ENCODE measurements at places on chromosomes 12 and 14.

DNA sequence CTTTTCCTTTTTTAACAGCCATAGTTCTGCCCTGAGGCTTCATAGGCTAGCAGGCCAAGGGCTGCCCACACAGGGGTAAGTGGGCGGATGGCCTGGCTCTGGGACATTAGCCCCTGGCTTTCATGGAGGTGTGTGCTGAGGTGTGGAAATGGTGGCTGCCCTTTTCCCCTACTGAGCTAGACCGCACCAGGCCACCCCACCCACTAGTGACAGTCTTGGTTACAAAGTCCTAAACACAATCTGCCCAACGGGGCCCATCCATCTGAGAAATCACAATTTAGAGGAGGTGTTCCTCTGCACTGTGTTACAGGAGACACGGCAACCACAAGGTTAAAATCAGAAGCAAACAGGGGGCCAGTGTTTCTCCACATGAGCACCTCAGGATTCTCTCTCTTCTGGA, 35.6 kb downstream of the APPL2 start:
- DNase-seq: no peak

GRCh38 chr12:89135976-89136634, 216.2 kb downstream of the DUSP6 start:
- no peak for DNase-seq

GRCh38 chr14:103057028-103057371, 349 bp downstream of the CDC42BPB start:
- DNase-seq: no peak

GRCh38 chr12:123150275-123150743, 581 bp downstream of the PITPNM2 start:
- no peak for DNase-seq

- DNase-seq: no peak
Observed at GRCh38 chr12:121501946-121502345, 78.9 kb downstream of the KDM2B start.

GRCh38 chr14:26427097-26427496, 170.7 kb downstream of the NOVA1 start:
- DNase-seq: no peak

GRCh38 chr12:71787580-71787979, 32.9 kb downstream of the RAB21 start:
- DNase-seq: no peak

DNA sequence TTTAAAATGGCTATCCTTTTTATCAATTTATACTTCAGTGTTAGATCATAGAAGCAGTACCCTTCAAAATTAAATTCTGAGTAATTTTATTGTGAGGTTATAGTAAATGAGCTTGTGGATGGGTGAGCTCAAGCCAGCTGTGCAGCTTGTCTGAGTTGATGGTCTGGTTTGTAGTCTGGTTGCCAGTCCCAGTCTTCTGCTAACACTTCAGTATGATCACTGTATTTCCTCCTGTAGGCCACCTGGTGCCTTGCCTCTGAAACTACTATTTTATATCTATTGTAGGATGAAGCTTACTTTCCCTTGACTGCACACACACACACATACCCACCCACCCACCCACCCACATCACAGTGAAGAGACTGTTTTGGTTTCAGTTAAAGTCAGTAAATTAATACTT, 496.4 kb downstream of the PCNX1 start:
- no peak for DNase-seq

GRCh38 chr12:27491226-27491625, 32.8 kb upstream of the PPFIBP1 start:
- no peak for DNase-seq

- no peak for DNase-seq
Observed at GRCh38 chr12:53236443-53237111, 4.6 kb upstream of the RARG start.

- DNase-seq: no peak
Observed at GRCh38 chr12:113949321-113950305, 16.5 kb downstream of the RBM19 start.

DNA sequence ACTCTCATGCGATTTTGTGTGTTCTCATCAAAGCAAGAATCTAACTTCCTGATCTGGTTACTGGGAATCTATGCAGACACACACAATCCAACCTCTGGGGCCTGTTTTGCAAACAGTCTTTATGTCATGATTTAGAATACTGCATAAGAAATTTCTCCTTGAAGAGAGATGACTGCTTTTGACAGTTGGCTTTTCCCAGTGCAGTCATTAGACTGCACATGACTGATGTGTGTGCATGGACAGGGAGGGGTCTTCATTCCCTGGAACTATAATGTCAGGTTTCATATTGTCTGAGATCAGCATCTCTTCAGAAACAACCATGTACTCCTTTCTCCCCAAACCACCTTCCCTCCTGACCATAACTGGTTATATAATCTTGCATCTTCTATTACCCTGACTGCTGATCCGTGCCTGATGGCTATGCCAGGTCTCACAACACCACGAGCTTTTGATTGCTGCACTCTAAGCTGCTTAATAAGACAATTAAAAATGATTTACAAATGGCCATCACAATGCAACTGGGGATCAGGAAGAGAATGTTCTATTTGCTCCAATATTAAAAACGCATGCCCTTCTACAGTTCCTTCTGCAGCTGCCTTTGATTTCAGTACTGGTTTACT, 995.4 kb downstream of the NRXN3 start:
- no peak for DNase-seq

GRCh38 chr12:68854078-68854468, 46.1 kb downstream of the MDM2 start:
- no peak for DNase-seq

DNA sequence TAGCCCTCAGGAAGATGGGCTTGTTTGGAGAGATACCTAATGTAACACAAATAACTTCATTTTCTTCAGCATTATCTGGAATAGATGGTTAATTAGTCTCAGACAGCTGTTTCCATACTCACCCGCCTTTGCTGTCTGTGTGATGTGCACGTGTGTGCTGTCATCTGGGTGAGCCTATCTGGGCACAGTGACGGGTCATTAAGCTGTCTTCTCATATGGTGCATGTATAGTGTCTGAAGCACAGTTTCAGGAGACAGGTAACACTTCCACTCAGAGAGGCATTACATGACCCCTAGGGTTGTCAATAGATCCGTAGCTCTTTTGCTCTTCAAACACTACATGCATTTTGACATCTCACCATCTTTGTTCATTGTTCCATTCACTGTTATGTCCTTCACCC, 493.3 kb downstream of the APAF1 start:
- no peak for DNase-seq

DNA sequence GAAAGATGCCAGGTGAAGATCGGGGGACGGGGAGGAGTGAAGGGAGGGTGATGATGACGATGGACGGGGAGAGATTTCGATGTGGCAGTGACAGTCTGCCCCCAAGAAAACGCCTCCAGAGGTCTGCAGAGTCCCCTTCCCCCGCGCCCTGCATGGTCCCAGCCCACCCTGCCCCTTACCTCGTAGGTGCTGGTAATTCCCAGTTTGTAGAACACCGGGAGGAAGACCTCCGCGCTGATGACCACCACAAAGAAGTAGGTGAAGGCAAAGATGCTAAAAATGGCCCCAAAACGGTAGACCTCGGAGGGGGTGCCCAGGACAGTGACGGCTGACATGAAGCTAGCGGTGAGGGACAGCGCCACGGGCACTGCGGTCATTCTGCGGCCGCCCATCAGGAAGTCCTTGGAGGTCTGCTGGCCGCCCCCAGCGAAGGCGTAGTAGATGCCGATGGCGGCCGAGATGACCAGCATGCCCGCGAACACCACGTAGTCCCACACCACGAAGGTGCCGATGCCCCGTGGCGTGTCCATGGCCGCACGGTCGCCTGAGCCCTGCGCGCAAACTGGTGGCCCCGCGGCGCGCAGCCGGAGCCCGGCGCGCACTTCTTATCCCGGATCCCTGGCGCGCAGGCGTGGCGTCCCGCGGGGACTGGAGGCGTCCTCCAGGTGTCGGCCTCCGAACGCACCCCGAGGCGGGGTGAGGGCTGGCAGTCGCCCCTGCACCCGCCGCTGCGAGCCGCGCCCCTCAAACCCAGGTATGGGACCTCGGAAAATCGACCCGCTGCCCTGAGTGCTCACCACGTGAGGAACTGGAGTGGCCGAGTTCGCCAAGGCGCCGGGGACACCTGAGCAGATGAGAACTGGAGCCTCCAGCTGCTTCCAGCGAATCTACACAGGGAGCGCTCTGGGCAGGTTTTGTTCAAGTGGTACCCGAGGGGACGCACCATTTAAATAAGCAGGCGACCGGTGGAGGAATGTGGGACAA, at the start of gene SLC5A8:
TSS of gene SLC5A8 (minus strand) at position 920 of the 984 bp plus-strand sequence. CDS start at position 530, 390 bp downstream.
- no peak for DNase-seq

DNA sequence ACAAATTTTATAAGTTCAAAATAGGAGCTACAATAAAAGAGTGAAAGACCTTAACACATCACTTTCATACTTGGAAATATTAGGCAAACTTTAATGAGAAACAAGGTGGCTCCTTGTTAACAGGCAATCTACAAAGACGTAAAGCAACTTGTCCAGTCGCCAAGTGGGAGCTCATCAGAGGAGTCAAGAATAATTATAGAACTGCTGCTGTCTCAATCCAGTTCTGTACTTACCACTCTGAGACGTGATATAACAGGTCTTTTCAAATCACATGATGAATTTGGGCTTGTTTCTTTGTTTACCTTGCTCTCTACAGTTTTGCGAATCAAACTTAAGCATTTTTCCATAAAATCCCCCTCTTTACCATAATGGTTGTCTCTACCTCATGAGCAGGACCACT, 3.6 kb downstream of the YBX3 start:
- no peak for DNase-seq

GRCh38 chr14:26261368-26262122, 336.3 kb downstream of the NOVA1 start:
- DNase-seq: no peak
